ENCODE measurements at places on chromosomes 4 and X.

- no peak for DNase-seq
These were observed 444 bp upstream of the APBB2 start for GRCh38 chr4:41214825-41215146.

DNA sequence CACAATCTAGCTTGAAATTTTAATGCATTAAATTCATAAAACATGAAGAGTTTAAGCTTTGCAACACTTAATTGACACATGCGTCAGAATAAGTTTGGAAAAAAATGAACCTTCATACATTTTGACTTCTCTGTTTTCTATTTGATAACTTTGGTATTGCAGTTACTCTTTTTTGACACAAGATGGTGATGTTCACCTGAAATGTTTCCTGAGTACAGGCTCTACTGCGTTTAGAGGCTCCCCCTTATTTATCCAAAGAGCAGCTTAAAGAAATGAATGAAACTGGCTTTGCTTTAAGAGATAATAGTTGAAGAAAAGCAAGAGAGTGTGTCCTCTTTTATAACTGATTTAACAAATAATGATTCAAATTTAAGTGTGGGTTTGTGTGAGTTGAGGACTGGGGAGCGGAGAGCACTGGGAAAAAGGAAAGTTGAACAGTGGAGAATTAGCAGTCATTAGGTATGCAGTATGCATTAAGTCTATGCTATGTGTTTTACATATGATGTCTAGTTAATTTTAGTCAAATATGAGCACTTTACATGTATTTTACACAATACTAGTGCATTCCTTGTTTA is 180.6 kb upstream of the NUDT6 start:
- peak; percentile 77 for DNase-seq

DNA sequence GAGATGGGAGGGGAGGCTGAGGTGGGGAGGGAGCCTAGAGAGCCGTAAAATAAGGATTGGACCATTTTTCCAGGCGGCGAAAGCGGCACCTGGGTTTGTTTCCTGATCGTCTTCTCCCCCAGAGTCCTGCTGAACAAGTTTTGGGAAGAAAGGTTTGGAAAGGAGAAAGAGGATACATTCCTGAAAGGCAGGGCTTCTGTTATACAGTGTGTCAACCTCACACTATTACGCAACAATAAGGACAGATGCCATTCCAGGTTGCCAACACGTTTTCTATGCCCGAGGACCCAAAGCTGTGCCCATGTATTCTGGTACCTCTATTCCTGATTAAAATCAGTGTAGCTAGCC is 658 bp downstream of the SCOC start:
- DNase-seq, result peak; percentile 58

DNA sequence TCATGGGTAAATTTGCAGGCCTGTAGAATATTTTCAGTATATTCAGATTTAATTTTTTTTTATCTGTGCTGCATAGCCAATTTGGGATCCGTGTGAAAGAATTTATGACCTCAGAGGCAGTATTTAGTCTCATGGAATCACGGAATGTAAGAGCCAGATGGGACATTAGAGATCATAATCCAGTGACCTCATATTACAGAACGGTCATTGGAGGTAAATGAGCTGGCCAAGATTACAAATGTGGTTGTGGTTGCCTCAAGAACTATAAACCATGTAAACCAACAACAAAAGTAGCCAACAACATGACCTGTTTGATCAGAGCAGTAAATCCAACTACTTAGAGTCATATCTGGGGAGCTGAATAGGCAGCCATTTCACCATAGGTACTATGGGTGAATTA is 71.6 kb downstream of the AMOT start:
- no peak for DNase-seq

- no peak for DNase-seq
These were observed 11.9 kb downstream of the BMX start for GRCh38 chrX:15512401-15512965.

- DNase-seq, result peak; percentile 1
These were observed 708.8 kb upstream of the GRIA3 start for GRCh38 chrX:122475306-122475705.

DNA sequence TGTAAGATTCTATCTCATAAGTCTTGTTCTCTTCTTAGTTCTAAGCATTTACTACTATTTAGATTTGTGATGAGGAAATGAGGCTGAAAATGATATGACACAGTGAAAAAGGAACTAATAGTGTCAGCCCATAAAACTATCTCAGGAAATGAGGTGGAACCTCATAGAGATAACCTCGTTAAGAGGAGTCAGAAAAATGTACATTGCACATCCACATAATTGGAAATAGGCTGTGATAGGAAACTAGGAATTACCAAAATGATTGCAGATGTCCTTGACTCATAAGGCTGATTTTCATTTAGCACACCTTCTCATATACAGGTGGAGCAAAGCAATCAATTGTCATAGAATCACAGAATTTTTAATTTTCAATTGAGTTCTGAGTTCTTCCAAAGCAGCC is 26.8 kb downstream of the ANXA10 start:
- no peak for DNase-seq

DNA sequence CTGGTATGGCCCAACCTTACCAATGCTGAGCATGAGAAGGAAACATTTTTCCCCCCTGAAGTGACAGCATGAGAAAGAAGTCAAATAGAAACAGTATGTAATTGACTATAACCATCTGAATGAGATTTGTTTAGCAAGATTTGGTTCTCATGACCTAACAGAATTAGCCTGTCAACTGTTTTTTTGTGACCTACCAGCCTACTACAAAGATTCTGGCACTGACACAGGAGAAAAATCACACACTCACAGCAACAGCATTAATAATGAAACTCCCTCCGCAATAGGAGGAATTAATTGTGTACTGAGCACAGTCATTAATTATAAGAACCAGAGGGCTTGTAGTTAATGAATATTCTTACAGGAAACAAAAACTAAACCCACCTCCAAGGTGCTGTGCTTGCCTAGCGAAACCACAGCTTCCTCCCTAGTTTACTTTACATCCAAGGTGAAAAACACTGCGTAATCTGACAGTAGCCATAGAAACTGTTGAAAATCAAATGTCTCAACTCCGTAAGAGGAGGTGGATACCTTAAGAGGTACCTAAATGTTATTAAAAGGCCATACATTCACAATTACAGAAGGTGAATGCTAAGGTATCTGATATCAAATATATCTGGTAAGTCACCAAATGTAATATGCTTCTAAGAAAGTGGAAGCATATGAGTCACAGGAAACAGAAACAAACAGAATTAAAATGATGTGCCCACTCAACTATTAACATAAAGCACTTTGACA is 34.9 kb downstream of the MMRN1 start:
- DNase-seq, result no peak

- DNase-seq, result no peak
These were observed 15.2 kb upstream of the ZIC3 start for GRCh38 chrX:137550665-137551261.

- no peak for DNase-seq
These were observed 7.5 kb upstream of the SPINK2 start for GRCh38 chr4:56828784-56829535.

DNA sequence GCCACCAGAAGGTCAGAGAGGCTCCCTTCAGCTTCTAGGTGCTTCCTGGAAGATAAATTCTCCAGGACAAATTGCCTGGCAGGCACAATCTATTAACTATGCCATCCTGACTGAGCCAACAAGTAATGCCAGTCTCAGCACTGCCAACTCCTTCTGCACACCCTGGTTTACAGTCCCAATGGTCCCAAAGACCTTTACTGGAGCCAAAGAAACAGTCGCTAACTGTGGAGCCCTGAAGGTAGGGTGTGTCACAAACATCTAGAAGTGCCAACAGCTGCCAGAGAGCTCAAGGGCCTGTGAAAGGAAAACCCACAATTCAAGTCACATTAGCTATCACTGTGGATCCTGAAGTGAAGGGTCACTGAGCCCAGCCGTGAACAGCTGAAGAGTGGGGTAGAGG is 34.9 kb upstream of the CITED1 start:
- no peak for DNase-seq

DNA sequence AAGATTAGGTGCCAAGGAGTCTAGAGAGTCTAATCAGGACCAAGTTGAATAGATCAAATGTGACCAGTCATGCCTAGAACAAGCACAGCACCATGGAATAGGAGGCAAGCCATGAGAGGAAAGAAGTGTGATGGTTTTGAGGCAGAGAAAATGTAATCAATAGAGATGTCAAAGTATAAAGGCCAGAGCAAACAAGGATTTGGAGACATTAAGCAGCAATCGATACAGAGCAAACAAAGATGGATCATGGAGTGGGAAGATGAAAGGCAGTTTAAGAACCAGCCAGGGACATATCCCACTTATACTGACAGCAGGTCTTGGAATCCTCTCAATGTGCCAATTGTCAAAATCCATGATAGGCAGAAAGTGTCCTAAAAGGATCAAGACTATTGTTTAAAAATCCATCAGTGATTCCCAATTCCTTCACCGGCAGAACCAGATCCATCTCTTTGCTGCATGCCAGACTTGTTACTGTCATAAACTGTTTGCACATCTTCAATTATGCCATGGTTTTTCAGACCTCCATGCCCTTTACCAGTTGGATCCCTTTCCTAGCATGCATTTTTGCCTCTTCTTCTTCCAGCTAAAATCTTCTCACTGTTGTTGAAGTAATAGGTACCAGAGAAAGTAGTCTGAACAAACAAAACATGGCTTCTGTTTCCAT is 520.7 kb upstream of the ARX start:
- DNase-seq, result no peak

DNA sequence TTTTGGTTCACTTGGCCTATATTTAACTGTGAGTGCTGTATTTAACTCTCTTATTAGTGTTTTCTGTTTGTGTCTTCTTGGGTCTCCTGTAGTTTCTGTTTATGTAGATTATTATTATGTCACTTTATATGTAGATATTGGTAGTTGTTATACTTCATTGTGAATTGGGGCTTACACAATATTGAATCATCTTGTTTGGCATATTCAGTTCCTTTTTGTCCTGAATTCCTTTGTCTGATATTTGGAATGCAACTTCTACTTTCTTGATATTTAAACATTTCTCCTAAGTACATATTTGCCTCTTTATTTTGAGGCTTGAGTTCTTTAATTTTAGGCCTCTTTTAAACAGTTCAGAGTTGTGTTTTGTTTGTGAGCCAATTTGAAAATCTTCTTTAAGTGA is 544.8 kb upstream of the ADGRL3 start:
- DNase-seq, result peak; percentile 54

GRCh38 chrX:79263550-79263949 is 103.6 kb downstream of the ITM2A start:
- no peak for DNase-seq

DNA sequence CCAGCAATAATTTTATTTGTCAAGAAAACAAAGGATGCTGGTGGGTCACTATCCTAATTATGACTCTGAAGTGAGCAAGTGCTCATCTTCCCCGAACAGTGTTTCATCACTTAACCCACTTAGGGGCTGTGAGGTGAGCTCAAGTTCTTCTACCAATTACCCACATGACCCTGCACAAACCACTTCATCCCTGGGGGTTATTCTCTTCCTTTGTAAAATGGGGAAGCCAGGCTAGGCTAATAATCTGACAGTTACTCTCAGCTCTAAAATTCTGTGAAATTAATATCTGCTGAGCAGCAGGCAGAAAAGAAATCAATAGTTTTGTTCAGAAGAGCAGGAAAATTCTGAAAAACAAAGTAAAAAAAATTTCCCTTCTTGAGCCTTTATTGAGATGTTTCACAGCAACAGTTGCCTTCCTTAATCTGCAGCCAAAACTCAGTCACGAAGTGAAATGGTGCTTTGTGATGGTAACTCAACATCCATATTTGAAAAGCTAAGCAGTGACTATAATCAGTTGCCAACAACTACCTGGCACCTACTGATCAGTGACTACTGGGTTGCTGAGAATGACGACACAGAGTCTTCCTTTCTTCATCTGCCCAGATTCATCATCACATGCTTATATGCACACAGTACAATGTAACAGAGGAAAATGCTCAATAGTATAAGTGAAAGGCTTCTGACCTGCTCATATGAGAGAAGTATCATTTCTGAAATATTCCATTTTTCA is 24.1 kb downstream of the ATP8A1 start:
- no peak for DNase-seq

DNA sequence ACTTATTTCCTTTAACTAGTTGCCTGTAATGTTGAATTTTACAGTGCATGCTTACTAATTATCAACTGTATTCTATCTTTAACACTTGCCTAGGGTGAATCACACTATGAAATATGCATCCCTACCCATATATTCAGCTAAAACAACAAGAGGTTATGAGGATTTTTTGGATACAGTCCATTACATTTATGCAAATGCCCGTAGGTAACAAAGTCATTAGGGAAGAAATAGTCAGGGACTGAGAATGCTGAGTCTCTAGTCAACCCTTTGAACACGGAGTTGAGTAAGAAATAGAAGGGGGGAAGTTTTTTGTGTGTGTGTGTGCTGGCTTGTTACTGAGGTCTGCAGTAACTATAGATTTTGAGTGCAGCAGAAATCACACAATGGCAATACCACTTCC is 26.1 kb upstream of the CBLL2 start:
- peak; percentile 14 for DNase-seq

- DNase-seq, result no peak
These were observed 86.7 kb downstream of the PSAPL1 start for GRCh38 chr4:7347981-7348380.

DNA sequence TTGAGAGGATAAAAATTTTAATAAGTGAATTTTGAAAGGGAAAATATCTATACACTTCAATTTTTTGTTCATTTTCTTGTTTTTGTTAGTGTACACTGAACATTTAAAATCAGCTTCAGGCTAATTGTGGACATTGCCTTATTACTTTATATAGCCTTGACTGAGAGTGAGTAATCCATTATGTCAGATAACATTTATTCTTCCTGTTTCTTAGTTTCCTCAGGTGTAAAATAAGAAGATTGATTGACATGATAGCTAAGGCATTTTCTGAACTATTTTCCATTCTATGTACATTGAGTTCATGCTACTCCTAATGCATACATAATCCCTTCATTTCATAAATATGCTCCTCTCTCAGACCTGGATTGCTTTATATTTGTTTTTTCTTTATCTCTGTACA is 607.3 kb upstream of the AADAT start:
- DNase-seq, result no peak

DNA sequence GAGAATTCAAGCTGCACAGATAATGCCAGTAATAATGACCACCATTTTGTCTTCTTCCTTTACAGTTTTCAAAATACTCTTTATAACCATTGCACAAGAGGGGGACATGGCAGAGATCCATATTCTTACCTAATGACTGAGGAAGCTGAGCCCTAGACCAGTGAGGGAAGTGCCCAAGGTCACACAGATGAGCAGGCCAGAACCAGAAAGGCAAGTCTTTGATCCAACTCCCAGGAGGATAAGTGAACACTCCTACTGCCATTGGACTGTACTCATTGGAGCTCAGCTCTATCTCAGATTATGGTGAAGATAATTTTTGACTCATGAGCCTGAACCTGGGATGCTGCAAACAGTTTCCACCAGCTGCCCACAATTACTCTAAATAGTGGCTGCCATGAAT is 28.6 kb downstream of the AMER1 start:
- DNase-seq, result no peak

- DNase-seq, result peak; percentile 79
These were observed at the start of gene SPOCK3 for GRCh38 chr4:167234316-167234881. SPOCK3 (minus strand) TSS chr4:167234494.

Measured in adipocyte (in vitro differentiated cells).